ENCODE measurements at places on chromosomes 6 and 20.

DNA sequence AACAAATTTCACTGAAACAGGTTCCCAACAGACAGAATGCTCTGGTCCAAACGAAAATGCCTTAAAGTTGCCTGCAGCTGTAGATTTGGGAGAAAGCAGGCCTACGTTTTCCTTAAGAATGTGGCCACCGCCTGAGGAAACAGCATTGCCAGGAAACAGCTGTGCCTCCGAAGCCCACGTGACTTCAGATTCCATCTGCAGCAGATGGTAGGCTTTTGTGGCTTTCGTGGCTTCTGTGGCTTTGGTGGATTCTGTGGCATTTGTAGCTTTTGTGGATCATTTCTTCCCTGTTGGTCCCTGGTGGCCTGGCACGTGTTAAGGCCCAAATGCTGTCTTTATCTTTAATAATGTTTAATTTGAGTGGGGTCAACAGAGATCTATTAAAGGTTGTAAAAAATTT, 222.9 kb downstream of the TTLL2 start:
- no peak for DNase-seq

GRCh38 chr6:79686707-79687309, 55.7 kb downstream of the SH3BGRL2 start:
- no peak for DNase-seq

DNA sequence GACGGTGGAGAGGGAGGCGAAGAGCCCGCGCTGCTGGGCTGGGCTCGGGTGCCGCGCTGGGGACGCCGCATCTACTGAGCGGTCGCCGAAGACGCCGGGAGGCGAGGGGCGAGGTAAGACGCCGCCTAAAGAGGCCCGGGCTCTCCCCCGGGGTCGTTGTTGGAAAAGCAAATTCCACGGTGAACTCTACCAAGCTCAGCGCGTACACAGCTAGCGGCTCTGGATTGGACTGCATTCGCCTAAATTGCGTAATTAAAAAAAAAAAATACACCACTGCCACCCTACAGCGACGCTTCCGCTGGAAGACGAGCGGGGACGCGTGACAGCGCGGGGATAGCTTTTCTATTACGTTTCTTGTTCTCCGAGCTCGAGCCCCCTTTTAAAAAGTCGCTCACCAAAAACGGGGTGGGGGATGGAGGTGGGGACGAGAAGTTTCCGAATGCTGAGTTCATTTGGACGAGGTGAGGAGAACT, 92.0 kb upstream of the PRDM1 start:
- peak; percentile 50 for DNase-seq

- peak; percentile 34 for DNase-seq
Measured at GRCh38 chr6:109441069-109441816, 719 bp downstream of the SMPD2 start.

- DNase-seq = peak; percentile 37
Measured at GRCh38 chr20:63955281-63955826, 862 bp downstream of the UCKL1 start.

- DNase-seq = peak; percentile 83
Measured at GRCh38 chr6:31795616-31796298, at the start of gene VARS1. Gene VARS1 (minus strand): TSS chr6:31795752. CDS start chr6:31795217, 535 bp downstream.

- DNase-seq = no peak
Measured at GRCh38 chr6:86916393-86916792, 20.9 kb upstream of the HTR1E start.

- no peak for DNase-seq
Measured at GRCh38 chr6:150142670-150143515, at the start of gene PPP1R14C. Gene PPP1R14C (plus strand): TSS chr6:150143044. CDS start chr6:150143193, 149 bp downstream.

DNA sequence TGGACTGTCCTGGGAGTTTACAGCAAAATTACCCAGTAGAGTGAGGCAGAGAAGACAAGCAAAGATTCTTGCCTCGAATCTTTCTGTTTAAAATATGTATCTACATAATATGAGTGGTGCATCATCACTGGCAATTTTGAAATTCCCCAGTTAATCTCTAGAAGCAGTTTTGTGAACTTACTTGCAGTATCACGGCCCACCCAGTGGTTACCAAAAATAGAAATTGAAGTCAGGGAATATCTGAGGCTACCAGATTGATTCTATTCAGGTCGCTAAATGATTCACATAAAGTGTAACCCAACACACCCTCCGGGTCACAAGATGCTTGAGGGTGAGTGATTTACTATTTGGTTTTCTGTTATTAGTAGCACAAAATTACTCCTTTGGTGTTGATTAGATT, 111.9 kb downstream of the PPP1R14C start:
- DNase-seq = no peak

- no peak for DNase-seq
Measured at GRCh38 chr20:59349277-59349676, 48.9 kb downstream of the EDN3 start.

GRCh38 chr6:32131439-32131948, 1.4 kb upstream of the FKBPL start:
- DNase-seq = no peak

GRCh38 chr6:130105996-130106704, 87.8 kb downstream of the L3MBTL3 start:
- no peak for DNase-seq

DNA sequence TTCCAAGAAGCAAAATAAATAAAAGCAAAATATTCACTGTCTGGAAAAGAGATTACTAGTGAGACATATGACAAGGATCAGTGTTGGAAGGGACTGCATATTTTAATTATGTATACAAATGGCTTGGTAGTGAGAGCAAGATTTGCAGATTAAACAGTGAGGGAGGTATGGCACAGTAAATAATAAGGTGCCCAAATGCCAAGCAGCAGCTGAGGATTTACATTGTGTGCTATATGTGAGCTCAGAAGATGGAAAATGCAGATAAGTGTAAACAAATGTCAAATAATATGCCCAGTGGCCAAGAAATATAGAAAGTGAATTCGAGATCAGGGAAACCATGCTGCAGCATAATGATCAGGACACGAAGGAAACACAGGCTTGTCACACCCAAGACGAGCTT, 173.8 kb upstream of the NRSN1 start:
- DNase-seq = no peak

- no peak for DNase-seq
Measured at GRCh38 chr20:46286382-46286781, 21.9 kb downstream of the CDH22 start.

DNA sequence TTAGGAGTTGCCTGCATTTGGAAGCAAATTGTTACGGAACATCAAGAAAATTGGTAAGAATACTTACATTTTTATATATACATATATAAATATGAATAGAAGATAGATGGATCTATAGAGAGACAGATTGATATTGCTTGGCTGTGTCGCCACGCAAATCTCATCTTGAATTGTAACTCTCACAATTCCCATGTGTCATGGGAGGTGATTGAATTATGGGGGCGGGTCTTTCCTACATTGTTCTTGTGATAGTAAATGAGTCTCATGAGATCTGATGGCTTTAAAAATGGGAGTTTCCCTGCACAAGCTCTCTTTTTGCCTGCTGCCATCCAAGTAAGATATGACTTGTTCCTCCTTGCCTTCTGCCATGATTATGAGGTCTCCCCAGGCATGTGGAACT, 180.8 kb upstream of the HEY2 start:
- no peak for DNase-seq

DNA sequence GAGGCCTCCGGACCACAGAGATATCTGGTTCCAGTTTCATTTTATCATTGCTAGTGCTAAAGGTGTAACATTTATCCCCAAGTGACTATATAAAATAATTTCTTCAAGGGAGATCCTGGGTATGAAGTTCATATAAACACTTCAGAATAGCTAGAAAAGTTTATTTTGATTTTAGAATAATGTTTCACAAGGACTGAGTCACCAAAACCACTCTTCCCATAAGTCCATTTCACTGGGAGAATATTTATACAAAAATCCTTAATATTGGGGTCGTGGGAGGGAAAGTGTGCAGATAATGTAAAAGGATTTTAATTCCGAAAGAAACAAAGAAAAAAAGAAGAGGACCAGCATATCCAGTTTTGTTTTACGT, 128.1 kb downstream of the ISM1 start:
- no peak for DNase-seq

- DNase-seq = no peak
Measured at GRCh38 chr6:64049736-64050135, 414.1 kb downstream of the PHF3 start.

DNA sequence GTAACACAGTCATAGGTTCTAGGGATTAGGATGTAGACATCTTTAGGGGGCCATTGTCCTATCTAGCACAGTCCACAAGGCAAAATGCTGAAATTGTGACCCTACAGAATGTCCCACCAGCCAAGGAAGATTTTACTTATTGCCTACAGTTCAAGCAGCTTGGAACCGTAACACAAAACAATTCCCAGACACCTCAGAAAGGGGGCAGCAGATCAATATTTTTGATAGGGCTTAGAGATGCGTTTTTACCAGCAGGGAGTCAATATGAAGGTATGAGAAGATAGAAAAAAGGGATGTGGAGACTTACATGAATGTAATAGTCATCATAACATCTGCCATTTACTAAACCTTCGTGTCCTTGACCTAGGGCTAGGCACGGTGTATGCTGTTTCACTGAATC, 81.0 kb downstream of the TMEM170B start:
- no peak for DNase-seq

- peak; percentile 64 for DNase-seq
Measured at GRCh38 chr6:33418690-33419291, 884 bp upstream of the CUTA start.

DNA sequence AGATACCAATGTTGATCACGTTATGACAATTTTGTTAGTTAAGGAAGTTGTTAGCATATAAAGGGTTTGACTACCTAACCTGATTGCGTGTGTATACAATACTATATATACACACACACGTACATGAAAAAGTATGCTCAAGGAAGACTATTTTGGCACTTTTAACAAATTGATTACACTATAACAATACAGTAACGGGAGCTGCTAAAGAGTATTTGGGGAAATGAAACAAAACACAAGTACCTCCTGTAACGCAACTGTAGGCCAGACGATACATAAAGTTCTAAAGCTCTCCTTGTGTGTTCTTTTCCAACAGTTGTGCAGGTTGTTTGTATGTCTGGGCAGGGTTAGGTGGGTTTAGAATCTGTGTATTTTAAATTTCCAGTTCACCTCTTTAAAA, 98.7 kb downstream of the PLEKHG1 start:
- DNase-seq = no peak

- no peak for DNase-seq
Measured at GRCh38 chr6:90765895-90766294, 179.0 kb upstream of the MAP3K7 start.

DNA sequence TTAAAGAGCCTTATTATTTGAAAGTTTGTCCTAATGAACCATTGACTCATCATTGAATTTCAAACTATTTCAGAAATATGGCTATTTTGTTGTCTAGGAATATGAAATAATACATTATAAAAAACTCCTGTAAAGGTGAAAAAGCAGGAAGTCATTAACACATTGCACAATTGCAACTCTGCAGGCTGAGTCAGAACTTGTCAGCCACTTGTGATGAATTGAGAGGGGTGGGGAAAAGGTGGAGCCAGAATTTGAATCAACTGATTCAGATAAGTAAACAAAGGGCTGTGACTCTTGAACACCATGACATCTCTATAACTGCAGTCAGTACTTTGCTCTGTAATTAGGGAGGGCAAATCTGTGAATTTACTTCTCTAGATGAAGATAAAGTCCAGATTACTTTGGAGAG, 6.0 kb downstream of the C6orf141 start:
- no peak for DNase-seq

GRCh38 chr6:44373787-44374186, 13.7 kb upstream of the CDC5L start:
- DNase-seq = no peak

DNA sequence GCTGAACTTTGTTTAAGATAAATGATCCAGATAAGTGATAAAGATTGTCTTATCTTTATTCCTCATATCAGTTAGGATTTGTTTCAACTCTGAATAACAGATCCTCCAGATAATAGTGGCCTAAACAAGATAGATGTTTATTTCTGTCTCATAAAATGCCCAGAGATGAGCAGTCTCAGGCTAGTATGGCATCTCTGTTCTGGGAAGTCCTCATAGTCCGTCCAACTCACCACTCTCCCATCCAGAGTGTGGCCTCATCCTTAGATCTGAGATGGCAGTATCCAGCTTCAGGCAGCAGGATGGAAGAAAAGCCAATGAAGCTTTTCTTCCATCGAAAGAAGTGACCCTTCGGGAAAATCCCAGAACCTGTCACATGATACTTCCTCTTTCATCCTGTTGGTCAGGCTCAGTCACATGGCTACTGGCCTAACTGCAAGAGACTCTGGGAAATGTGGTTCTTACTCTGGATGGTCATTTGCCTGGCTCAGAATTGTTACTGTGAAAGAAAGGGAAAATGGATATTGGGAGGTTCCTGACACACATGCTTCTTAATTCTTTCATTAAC, 29.4 kb upstream of the TAGAP start:
- no peak for DNase-seq

DNA sequence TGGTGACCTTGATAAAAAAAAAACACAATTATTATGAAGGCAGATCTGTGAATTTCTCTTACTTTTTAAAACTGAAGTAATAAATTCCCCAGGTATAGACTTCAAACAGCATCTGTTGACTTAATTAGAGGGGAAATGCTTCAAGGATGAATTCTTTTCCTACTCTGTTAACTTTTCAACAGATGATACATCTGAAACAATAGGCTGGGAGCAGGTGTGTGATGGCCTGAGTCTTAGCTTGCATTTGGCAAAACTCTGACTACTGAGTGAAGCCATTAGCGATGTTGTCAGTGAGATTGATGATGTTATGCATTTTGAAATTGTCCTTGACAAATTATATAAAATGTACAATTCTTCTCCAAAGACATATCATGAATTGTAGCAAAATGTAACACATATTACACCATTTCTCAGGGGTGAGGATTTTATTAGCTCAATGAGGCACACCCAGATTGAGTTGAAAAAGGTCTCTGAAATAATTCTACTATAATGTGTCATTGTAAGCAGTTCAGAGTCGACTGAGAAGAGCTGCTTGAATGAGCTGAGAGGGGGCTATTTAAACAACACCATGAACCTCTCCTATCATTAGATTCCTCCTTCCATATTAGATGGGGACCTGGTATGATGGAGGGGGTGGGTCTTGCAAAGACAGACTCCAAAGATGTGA, 39.6 kb upstream of the OGFRL1 start:
- DNase-seq = no peak

GRCh38 chr6:66429210-66429609, 722.2 kb upstream of the EYS start:
- DNase-seq = no peak

DNA sequence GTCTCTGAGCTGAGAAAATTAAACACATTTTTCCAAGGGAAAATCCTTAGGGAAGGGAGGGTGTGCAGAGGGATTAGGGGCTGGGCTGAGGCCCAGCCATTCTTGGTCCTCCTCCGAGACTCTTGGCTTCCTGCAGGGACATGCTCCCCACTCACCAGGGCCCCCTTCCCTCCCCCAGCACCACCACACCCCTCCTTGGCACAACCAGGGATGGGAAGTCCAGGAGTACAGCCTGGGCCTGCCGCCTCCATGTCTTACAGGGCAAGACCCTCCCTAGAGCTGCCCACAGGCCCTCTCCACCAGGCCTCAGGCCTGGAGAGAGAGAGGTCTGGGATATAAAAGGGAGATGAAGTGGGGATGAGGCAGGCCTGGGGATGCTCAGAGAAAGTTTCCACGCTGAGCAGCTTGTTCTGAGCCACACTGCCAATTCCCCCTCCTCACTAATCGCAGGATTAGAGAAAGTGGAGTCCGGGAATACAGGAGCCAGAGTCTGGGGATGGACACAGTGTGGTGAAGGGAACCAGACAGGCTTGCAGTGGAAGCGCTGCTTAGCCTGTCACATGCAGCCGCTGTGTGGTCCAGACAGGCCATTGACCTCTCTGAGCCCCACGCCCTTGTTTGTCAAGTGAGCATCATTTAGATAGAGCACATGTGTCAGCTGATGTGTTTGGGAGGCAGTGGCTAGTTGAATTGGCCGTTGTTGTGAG, 105.5 kb downstream of the MRPL14 start:
- DNase-seq = no peak

GRCh38 chr6:11078266-11078665, 15.4 kb upstream of the SMIM13 start:
- no peak for DNase-seq
